ENCODE measurements at places on chromosomes 11 and 22.

DNA sequence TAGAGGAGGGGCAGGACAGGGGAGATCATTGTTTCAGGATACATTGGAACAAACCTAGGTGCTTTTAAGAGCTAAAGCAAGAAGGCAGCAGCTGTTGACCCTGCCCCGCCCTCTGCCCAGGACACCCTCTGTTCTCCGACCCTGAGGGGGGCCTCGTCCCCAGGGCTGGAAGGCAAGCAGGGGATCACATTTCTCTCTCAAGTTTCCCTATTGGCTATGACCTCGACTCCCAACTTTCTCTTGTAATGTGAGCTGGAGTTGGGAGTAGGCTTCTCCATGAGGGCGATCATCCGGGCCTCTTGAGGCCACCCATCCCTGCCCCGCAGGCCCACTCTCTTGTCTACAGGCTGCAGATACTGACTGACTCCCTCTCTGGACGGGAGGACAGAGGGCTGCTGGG lies 37.7 kb downstream of the DSCAML1 start:
- no peak for DNase-seq

DNA sequence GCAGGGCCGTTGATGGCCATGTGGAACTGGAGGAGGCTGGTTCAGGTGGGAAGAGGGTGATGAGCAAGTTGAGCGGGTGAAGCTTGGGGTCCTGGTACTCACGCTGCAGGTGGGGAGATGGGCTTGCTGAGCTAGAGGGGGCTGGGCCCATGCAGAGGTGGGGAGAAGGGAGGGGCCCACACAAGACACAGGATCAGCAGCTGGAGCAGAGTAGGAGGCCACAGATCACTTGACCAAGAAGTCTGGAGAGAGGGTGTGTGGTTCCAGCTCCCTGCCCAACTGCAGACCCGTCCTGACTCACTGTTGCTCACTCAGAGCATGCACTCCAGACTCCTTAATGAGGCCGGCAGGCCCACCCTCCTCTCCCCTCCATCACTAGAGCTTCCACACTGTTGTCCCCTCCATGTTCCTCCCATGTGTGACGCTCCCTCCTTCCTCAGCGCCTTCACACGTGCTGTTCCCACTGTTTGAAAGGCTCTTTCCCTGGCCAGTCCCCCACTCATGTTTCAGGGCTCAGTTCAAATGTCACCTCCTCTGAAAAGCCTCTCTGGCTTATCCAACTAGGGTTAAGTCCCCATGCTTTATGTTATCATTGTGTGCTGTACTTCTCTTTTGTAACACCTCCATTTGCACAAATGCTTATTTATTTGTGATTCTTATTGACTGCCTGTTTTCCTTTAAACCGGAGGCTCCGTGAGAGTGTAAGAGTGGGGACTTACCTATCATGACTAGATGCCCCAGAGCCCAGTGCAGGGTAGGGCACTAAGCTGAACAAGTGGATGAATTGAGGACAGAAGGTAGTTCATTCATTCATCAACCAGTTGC lies 2.3 kb downstream of the CCDC86 start:
- peak; percentile 57 for DNase-seq

DNA sequence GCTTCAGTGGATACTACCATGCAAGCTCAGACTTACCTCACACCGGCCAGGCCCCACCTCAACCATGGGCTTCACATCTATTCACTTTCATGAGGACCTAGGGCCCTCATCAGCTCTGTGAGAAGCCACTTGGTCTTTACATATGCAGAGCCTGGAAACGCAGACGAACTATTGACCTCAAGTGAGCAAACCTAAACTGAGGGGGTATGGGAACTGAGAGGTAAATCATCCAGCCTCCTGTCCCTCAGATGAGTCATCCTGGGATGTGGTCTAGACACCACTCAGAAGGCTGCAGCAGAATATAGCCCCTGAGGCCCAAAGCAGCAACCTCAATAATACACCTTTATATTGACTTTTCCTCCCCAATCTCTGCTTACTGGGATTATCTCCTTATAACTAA lies 578.0 kb downstream of the INSC start:
- peak; percentile 9 for DNase-seq

DNA sequence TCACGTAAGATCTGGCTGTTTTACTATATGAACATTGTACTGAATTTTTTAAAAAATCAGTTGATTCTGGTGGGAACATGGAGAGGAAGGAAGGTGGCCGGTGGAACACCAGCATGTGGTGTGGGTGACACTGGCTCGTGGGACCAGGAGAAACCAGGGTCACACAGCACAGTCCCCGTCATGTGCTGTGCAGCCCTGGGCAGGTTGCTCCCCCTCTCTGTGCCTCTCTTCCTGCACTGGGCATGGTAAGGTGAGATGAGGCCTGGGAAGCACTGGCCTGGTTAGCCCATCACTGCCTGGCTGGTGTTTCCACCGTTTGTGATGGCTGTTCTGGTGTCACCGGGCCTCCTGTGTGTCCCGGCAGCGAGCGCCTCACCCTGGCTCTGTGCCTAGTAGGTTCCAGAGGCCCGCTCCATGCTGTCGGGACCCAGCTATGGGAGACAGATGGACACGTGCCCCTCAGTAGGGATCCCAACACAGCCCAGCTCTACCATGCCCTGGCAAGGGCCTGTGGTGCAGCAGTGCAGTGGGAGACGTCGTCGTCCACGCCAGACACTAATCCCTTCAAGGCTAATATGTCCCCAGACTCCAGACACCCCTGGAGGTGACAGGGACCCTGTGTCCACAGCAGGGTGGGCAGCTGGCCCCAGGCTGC lies 88.2 kb upstream of the LINC01488 start:
- DNase-seq: no peak

GRCh38 chr11:86040919-86041850 lies 27.7 kb downstream of the PICALM start:
- no peak for DNase-seq

- no peak for DNase-seq
These were observed 118.7 kb upstream of the E2F8 start for GRCh38 chr11:19359221-19360000.

DNA sequence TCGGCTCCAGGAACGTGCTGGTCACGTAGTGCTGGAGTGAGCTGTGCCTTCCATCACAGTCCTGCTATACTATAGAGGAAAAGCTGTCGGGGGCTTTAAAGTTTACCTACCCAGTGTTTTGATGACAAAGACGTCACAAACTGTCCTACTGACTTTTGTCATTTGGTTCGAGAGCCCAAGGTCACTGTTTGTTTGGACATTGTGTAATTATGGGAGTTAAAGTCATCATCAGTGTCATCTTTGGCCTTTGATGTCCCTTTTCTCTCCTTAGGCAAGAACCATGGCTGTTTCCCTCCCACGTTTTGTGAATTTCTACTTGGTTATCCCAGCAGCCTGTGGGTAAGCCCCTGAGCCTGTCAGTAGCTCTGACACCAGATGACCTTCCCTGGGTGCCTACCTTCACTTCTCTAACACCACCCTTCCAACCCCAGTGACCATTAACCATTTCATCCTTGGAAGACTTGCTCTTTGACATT lies 59.3 kb downstream of the SLC1A2 start:
- no peak for DNase-seq

DNA sequence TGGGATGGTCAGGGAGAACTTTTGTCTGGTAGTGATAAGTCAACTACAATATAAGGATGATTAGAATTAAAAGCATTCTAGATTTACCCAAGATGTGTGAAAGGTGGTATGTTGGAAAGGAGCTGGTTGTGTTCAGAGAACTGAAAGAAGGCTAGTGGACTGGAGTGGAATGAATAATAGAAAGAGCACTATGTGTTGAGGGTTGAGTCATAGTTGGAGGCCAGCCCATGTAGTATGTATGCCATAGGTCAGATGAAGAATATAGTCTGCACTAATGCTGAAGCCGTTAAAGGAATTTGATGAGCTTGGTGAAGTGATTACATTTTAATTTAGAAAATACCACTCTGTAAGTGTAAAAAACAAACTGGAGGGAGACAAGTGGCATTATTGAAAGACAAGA lies 514.1 kb downstream of the CNTN5 start:
- peak; percentile 25 for DNase-seq

GRCh38 chr11:36619502-36619901 lies 21.5 kb upstream of the RAG2 start:
- peak; percentile 9 for DNase-seq

- peak; percentile 37 for DNase-seq
These were observed 13.5 kb downstream of the PLET1 start for GRCh38 chr11:112247201-112247600.

- no peak for DNase-seq
These were observed 6.4 kb downstream of the MUC5AC start for GRCh38 chr11:1163911-1164735.

DNA sequence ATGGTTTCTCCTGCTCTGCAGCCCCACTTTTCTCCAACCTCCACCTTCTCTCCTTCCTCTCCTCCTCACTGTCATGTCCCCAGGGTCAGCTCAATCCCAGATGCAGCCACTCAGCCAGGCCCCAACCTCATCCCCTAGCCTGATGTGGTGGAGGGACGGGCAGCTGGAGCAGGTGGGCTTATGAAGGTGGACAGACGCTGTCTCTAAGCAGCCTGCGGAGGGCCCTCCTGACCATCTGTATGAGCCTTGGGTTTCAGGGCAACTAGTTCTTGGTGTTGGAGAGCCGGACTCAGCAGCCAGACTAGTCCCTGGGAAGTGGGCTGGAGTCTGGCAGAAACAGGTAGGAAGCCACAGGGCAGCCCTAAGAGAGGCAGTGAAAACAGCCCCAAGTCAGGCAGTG lies 18.1 kb downstream of the CRYBB2 start:
- DNase-seq: no peak

DNA sequence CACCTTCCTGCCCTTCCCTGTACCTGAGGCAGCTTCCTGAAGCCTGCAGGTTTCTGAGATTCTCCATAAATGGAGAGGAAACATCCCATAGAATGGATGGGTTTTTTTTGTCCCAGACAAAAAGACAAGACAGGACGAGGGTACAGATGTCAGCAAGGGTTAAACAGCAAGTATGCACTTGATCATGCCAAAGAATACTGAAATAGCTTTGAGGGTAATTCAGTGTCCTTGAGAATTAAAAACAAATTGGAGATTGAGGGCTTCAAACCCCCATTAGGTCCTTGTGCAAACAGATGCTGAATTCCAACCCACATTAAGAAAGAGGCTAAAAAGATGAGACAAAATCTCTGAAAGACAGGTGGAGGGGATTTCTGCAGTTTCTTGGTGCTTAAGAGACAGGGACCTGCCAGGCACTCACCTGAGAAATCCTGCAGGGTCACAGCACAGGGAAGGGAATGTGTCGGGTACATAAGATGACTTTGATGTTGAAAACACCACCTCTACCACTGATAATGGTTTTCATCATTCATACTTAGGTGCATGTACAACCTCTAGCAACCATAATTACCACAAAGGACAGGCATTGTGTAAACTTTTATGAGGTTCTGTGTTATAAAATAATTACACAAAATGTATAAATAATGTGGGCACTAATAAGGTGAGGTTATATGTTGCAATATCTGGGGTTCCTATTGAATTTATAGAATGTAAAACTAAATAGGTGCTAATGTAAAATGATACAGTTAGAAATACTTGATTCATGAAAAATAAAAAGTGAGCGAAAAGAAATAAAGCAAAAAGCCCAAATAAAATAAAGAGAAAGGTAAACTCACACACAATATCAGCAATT lies 107.1 kb upstream of the TOP3B start:
- no peak for DNase-seq

DNA sequence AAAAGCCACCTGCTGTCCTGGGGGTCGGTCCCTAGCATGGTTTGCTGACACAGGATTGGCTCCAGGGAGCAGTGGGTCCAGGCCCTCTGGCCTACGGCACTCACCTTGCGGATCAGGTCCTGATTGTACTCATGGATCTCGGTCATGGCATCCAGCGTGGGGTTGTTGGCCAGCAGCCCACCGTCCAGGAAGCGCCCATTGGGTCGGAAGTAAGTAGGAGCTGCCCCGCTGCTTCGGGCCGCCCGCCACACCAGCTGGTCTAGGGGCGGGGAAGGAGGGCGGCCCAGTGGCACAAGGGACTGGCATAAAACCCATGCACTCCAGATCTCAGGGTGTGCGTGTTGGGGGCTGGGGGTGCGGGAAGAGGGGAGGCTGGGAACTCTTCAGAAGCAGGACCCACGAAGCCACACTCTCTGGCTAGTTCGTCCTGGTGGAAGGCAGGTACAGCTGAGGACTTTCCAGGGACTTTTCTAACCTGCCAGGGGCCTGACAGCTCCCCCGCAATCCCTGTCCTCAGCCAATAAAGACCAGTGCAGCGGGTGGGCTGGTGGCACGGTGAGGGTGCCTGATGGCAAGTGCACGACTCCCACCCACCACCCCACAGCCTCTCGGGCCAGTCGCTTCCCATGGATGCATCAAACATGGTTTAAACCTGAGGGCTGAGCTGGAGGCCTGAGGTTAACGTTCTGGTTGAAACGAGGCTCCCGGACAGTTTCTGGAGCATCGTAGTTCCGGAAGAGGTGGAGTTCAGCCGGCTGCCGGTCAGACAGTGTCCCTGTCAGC lies 5.1 kb upstream of the BAIAP2L2 start:
- DNase-seq: no peak

- DNase-seq: no peak
These were observed 136.3 kb downstream of the SNX19 start for GRCh38 chr11:130779943-130780342.

- DNase-seq: peak; percentile 10
These were observed 12.9 kb downstream of the TRIM29 start for GRCh38 chr11:120125024-120125423.

DNA sequence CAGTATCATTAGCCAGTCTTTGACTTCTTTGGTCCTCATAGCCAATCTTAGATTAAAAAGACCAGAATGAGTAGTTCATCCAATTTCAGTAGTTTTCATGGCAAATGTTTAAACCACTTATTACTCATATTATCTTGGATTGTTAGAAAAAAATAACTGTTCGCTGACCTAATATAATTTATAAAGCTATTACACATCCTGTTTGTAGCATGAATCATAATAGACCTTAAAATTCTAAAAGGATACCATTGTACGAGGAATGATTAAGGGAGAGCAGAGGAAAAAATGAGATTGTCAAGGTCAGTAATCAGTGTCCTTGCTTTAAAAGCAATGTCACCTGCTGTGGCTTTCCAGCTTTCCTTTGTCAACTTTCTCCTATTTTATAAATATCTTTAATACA lies 371.2 kb downstream of the NELL1 start:
- DNase-seq: no peak

GRCh38 chr11:37908219-37908548 lies 1310.1 kb upstream of the RAG2 start:
- no peak for DNase-seq

DNA sequence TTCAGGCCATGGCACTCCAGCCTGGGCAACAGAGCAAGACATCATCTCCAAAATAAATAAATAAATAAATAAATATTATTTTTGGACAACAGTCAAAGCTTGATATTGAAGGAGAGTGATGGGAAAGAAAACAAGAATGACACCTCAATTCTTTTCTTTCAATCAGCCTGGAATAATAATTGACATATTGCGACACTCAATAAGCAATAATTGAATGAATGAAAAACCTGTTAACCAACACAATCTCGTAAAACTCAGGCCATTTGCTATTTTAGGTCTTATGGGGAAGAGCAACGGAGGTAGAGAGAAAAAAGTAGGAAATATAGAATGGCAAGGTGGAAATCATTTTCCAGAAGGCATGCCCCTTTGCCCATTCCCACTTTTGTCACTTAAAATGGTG lies 10.5 kb upstream of the RBFOX2 start:
- no peak for DNase-seq
